ENCODE measurements at places on chromosomes 5 and 9.

- no peak for DNase-seq
Observed at GRCh38 chr9:110659891-110660541, 8.6 kb upstream of the MUSK start.

GRCh38 chr5:139512786-139513390, 30.3 kb upstream of the STING1 start:
- no peak for DNase-seq

- peak; percentile 85 for DNase-seq
Observed at GRCh38 chr9:128702445-128702948, at the start of gene PKN3. Gene PKN3, plus strand, starts transcription at chr9:128702503. Its CDS starts 413 bp downstream, at chr9:128702916.

- no peak for DNase-seq
Observed at GRCh38 chr9:135960411-135961276, 529 bp downstream of the UBAC1 start.
